ENCODE measurements at places on chromosomes 2 and 18.

- no peak for DNase-seq
Measured at GRCh38 chr2:27316655-27317412, 6.1 kb downstream of the MPV17 start.

- DNase-seq = no peak
Measured at GRCh38 chr2:171979103-171979502, 20.6 kb upstream of the METAP1D start.

- DNase-seq = no peak
Measured at GRCh38 chr18:33369711-33370449, 70.6 kb downstream of the CCDC178 start.

DNA sequence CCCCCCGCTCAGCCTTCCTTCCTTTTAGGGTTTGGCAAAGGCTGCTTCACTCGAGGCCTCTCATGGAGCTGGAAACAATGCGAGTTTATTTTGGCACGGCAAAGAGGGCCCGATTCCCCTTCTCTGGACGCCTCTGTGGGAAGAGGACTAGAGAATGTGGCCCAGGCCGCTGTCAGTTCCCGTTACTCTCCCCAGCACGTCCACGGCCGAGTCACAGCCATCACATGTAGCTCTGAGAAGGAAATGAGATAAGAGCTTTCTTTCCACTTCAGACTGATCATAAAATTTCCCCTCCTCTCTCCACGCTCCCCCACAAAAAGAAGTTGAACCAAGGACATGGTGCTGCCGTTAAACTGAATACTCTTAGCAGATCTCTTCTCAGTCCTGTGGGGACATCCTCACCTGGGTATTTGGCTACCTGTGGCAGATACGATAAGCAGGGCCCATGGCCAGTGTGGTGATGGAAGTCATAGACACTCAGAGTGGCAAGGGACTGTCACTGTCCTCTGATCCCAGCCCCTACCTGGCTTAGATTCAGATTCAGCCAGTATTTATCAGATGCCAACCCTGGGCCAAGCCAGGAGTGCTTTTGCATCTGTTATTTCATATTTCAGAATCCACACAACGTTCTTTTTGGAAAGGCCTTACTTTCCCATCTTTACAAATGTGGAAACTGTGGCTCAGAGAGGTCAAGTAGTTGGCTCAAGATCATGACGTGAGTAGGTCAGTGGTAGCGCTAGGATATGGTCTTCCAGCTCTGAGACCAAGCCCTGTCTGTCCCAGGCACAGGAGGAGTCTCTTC is 101.2 kb downstream of the MCFD2 start:
- DNase-seq = no peak

DNA sequence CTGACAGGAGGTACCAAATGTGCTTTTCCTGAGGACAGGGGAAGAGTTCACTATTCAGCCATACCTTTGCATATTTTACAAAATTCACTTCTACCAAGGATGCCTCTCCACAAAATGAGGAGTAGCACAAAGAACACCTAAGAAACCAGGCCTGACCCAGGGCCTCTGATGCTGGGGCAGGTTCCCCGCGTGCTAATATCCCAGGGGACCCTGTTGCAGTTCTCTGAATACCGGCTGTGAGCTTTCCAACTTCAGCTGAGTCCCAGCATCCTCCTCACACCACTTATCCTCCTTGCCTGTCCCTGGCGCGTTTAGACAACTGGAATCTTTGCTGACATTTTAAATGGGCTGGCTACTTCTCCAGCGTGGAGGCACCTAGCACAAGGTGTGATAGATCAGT is 142.3 kb downstream of the BCL2 start:
- DNase-seq = no peak

DNA sequence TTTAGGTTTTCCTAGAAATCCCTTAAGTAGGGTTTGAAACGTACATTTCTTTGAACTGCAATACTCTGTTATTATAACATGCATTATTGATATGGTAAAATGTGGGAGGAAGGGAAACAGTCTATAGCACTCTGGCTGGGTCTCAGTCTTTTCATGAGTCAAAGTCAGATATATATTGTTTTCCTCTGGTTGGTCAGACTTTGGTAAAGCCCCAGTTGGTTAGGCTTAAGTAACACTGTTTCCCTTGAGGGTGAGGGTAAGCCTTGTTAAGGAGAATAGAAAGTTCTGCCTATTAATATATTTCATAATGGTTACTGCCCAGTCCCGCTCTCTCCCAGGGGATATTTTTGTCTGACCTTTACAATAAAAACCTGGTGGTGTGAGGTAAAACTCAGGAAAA is 44.7 kb upstream of the TNP1 start:
- no peak for DNase-seq

- DNase-seq = no peak
Measured at GRCh38 chr2:3927031-3927430, 223.7 kb downstream of the DCDC2C start.

DNA sequence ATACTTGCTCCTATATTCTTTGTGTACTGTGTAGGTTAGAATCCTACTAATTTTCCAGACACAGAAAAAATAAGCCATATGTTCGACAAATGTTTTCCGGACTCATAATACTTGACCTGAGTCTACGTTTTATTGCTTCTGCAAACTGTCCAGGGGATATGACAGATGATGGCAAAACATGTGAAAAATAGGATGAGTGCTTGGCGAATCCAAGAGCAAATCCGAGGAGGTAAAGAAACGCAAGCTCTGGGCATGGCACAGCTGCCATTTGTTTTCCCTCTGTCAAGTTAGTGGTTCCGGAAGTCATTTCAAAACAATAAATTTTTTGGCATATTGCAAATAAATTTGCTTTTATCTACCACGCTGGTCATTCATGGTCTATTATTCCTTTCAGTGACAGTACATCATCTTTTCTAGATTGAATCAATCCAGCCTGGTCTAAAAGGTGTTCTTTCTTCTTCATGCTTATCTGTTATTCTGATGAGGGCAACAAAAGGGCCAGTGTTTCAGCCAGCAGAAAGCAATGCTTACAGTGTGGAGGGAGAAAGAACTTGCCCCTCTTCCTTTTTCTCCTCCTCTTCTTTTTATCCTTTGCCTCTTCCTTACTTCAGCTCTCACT is 476.1 kb upstream of the SOX11 start:
- no peak for DNase-seq

DNA sequence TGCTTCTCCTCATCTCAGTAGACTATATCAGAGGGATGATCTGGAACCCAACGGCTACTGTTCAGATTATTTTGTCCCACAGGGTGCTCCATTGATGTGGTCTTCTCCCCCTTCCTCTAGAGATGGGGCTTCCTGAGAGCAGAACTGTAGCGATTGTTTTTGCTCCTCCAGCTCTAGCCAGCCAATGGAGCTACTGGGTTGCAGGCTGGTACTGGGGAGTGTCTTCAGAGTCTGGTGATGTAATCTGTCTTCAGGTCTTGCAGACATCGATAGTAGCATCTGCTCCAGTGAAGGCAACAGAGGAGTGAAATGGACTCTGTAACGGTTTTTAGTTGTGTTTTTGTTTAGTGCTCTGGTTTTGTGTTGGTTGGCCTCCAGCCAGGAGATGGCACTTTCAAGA is 621.9 kb downstream of the RNF144A start:
- no peak for DNase-seq

DNA sequence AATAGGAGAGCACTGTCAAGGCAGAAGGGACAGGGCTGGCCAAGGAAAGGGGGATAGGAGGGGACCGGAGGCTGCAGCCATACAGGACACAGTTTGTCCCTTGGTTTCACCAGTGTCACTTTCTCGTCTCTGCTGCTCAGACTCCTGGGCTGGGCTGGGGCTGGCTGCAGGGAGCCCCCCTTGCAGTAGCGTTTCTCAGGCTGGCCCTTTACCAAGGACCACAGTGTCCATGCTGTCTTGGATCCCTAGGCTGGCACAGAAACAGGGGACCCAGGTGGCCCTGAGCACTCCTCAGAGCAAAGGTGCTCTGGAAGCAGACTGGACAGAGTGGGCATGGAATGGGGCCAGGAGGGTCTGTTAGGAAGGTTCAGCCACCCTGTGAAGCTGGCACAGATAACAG is 34.8 kb downstream of the ATOH8 start:
- DNase-seq = no peak

GRCh38 chr2:152585830-152586484 is 131.3 kb downstream of the PRPF40A start:
- DNase-seq = no peak

DNA sequence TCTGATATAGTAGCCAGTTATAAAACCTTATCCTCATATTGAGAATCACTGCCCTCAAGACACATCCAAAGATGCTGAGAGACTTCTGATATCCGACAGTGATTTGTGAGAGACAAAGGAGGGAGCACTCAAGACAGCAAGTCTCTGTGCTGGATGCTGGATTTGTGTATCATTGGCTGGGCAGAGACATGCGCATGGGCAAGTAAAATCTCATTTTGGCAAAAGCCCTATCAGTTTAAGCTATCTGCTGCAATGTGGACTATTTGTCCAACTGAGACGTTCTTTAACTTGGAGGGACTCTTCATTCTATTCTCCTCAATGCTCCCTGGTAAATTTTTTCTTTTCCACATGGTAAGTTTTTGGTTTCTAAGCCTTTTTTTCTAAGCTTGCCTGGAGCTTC is 107.5 kb downstream of the SS18 start:
- no peak for DNase-seq

DNA sequence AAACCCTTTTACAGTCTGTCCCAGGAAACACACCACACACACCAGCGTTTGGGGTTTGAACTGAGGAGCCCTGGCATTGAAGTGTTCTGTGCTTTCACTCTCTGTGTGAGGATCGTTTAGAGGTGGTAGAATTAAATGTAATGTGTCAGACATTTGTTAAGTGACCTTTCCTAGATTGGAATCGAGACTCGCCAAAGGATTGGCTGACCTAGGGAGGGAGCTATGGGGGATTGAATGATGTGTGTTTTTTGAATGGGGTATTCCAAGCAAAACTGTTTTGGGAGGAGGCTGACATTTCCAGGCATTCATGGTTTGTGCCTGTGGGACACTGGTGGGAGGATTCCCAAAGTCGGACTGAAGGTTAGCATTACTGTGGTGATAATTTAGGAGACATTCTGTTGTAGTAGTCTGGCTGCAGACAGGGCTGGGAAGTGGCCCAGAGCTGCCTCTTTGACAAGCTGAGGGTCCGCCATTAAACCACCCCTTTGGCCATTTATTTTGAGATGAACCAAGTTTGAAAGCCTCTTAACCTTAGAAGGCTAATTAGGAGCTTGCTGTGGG is 1.7 kb downstream of the MYO1B start:
- no peak for DNase-seq

DNA sequence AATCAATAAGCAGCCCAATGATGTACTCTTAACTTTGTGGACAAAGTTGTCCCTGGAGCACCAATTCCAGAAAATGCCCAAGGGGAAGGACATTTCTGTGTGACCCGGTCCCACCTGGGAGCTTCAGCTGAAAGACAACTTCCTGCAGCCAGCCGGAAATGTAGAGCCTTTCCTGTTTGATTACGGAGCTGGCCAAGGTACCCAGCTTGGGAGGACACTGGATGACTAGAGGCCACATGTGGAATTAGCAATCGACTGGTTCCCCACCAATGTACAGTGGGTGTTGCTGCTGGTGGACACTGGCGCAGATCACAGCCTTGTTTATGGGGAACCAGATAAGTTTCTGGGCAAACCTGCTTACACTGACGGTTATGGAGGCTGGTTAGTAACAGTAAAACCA is 53.0 kb upstream of the ZC3H15 start:
- DNase-seq = no peak

DNA sequence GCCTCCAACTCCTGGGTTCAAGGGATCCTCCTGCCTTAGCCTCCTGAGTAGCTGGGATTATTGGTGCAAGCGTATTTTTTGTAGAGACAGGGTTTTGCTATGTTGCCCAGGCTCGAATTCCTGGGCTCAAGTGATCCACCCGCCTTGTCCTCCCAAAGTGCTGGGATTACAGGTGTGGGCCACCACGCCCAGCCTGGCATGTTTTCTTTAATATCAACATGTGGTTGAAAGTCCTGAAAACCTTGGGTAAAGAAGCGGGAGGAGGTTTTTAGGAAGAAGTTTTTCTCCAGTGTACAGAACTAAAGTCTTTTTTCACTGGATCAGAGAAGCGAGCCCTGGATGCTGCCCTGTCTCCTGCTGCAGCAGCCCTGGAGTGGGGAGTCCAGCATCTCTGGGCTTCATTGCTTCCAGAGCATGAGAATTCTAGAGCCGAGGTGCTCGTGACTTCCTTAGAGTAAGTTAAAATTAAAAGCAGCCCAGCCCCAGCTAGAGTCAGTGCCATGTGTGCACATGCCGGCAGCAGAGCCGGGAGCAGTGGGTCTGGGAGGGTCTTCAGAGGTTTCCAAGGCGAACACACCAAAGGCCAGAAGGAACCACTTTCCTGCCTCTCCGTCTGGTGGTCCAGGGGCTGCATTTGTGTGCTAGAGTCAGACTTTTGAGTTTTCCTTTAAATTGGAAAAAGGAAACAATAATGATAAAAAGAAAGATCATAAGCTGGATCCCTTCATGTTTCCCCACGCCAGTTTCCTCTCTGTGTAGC is 31.2 kb downstream of the ITGB1BP1 start:
- no peak for DNase-seq

DNA sequence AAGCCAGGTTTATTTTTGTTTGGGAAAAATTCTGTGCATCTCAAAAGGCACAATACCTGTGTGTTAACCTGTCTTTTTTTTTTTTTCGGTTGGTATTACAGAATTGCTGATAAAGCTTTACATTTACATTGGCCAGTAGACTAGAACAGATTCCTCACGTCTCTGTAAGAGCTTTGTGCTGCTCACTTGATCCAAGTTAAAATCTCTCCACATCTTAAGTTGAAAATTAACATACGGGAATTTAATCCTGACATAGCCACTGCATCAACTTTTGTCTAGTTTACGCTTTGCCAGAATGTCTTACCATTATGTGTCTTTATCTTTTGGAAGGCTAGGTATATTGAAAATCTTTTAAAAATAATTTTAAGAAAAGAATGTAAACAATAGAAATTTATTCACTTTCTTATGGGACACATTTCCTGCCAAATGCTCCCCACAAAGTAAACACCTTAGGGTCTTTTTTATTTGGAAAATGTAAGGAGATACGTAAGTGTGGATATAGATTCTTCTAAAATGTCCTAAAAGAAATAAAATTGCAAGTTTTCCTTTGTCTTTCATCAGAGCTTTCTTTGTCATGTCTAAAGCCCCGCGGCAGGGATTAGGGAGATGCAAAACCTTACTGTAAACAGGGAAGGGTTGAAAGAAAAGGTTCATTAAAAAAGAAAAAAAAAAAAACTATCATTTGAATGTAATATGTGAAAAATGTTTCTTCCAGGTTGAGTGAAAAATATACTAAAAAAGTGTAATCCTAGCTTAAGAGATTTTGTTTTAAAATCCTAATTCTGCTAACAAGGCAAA is 912.8 kb downstream of the NRXN1 start:
- DNase-seq = no peak

Data from stimulated activated CD4-positive, alpha-beta T cell treated with anti-CD3 and anti-CD28 coated beads, Interleukin-2, amount 100 ng/mL, for 24 hours (primary cell).